ENCODE measurements at places on chromosomes 4 and X.

GRCh38 chrX:129549124-129549523, 9.1 kb downstream of the OCRL start:
- no peak for DNase-seq

DNA sequence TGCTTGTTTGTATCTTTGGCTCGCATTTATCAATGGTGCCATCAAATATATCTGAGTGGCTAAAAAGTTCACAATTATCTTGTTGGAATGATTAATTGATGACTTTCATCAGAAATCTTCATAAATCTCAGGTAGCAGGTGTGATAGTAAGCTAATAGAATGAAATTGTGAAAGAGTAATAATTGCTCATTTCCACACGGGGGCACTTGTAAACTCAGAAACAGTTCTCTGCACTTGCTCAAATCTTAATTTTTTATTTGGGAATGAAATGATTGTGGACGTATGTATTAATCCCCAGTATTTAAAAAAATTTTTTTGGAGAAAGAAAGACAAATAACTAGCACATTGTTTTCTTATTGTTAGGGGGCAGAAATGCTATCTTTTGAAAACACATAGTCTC, 132.8 kb downstream of the DTHD1 start:
- no peak for DNase-seq

- no peak for DNase-seq
These were observed 122.4 kb upstream of the ETNPPL start for GRCh38 chr4:108885211-108885610.

GRCh38 chr4:40702137-40702799, 47.5 kb upstream of the NSUN7 start:
- no peak for DNase-seq

- DNase-seq = no peak
These were observed 135.6 kb upstream of the CXXC4 start for GRCh38 chr4:104630272-104630671.

- no peak for DNase-seq
These were observed 35.8 kb downstream of the GPM6A start for GRCh38 chr4:175776217-175776616.

- DNase-seq = no peak
These were observed 85.2 kb downstream of the COX18 start for GRCh38 chr4:72984351-72984750.

DNA sequence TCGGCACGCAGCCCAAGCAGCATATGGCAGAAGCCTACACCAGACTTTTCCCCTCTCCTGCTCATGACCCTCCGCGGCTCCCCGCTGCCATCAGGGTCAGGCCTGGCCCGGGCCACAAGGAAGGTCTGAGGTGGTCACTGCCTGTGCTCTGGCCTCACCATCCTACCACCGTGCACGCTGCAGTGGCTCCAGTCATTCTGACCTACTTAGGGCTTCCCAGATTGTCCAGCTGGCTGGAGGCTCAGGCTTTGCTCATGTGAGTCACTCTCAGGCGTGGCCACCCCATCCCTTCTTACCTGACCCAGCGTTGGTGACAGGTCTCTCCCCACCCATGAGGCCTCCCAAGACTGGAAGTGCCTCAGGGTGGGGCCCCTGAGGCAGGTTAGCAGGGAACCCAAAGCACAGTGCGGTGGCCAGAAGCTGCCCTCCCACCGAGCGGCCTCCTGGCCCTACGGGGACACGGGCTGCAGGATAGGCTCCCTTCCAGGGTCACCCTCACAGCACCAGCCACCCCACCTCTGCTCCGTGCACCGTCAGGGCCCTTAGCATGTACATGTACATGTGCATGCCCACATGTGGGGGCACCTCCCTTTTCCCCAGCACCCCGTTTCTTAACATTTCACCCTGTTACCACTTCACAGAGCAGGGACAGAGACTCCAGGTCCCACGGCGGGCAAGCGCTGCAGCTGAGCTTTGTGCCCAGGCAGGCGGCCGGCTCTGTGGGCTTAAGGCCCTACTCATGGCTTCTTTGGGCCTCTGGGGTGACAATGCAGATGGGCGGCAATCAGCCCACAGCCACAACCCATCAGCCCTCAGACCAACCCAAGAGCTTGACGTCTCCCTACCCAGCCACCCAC, 2.2 kb downstream of the TREX2 start:
- DNase-seq = no peak

DNA sequence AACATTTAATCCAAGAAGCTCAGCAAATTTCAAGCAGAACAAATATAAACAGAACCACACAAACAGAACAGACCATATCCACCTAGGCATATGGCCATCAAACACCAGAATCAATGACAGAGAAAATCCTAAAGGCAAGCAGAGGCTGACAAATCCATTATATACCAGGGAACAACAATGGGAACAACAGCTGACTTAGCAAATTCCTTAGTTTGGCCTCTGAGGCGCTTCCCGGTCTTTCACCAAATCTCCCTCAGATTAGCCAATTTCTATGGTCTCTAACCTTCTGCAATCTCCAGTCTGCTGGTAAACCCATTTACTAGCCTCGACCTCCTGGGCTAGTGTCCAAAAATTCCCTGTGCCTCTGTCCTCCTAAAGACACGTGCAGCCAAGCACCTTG, 59.2 kb downstream of the GPR143 start:
- DNase-seq = no peak

DNA sequence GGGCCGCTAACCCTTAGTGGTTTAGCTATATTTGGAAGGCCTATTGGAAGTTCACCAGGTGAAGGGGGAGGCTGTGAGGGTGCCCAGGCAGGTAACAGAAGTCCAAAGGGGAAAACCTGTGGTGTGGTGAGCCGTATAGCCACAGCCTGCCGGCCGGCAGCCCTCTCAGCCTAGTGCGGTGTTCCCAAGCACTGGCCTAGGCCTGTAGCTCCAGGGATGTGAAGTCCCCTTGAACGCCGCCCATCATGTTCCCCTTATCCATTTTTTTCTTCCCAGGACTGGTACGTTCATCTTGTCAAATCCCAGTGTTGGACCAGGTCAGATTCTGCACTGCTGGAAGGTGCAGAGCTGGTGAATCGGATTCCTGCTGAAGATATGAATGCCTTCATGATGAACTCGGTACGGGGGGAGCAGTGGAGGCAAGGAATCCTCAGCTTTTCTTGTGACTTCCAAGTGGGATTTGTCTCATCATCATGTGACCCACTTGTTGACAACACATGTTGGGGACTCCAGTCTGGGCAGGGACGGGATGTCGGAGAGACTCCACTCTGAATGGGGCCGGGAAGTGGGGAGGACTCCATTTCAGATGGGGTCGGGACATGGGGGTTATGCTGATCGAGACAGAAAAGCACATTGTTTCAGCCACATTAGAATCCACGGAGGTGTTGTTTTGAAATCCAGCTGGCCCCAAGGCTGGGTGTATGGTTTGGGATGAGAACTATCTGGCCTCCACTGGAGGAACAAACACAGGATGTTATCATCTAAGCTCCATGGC, 39.2 kb upstream of the MSANTD1 start:
- no peak for DNase-seq

GRCh38 chrX:135437867-135438733, 16.4 kb downstream of the SMIM10L2A start:
- DNase-seq = no peak

DNA sequence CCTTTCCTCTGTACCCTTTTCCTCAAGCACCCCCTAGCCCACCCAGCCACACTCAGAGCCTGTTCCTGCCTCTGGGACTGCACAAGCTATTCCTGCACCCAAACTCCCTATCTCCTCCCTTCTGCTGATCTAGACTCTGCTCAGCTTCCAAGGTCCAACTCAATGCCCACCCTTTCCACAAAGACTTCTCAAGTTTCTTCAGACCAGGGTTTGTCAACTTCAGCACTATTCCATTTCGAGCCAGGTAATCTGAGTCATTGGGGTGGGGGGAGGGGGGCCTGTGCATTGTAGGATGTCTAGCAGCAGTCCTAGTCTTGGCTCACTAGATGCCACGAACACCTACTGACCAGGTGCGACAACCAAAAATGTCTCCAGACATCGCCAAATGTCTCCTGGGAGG, 37.3 kb downstream of the PHKA2 start:
- no peak for DNase-seq

DNA sequence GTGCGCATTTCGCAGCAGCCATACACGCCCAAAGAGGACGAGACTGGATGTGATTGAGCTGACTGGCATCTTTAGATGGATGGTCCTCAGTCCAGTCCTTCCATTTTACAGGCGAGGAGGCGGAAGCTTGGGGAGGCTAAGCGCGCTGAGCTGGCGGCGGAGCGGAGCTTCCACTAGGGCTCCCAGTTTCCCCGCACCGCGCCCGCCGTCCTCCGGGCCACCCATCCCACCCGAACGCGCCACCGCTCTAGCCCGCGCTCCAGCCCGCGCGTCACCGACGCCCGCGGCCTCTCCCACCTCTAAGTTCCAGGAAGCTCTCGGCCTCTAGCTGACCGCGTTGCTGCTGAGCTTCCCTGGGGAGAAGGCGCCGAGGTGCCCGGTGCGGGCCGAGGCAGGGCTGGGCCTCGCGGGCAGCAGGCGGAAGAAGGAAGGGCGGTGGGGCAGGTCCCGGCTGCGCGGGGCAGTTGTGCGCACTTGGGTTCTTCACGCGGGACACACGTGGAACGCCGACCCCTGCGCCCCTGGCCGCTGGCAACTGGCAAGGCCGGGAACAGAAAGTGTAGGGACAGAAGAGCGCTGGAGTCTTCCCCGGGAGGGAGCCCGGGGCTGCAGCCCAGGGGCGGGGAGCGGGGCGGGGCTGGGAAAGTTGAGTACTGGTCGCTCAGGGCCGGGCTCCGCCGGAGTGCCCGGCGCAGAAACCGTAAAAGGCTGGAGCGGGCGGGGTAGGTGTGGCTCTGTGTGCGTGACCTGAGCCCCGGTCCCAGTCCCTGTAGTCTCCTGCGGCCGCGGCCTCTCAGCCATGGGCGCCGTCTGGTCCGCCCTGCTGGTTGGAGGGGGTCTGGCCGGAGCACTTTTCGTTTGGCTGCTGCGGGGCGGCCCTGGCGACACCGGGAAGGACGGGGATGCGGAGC, at the start of gene STBD1:
TSS of gene STBD1 (plus strand) at position 763 of the 911 bp plus-strand sequence. CDS start at position 800, 37 bp downstream.
- DNase-seq = no peak

- peak; percentile 38 for DNase-seq
These were observed 71.7 kb upstream of the HGFAC start for GRCh38 chr4:3369781-3370674.

DNA sequence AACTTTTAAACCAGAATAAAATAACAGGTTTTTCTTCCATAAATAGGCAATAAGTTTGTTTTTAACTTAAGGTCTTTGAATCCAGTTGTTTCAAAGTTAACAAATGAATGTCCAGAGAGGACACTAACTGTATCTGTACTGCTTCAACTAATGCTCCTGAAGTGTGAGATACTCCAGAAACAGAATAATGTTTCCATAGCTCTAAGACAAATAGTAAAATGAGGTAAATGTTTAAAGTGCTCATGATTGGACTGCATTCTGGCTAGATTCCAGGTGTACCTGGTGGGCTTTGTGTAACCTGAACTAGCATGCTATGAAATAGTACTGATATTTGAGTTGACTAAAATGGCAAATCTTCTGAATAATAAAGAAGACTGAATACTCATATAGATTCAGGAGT, 51.7 kb downstream of the METTL14 start:
- DNase-seq = no peak

- DNase-seq = no peak
These were observed 120.3 kb downstream of the CHRNA9 start for GRCh38 chr4:40455340-40455902.

DNA sequence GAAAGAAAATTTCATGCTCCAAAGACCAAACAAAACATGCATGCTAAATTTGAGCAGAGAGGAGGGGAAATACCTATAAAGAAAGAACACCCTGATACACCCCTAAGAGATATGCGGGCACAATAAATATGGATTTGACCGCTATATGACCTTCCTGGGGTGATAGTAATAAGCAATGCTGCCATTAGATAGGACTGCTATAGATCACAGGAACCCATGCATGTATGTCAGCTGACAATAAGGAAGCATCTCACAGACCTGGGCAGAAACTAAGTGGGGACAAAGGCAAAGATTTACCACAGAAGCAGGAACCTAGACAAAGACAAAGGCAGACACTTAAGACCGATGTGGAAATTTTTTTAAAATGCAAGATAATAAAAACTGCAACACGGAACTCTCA, 21.3 kb downstream of the ZNF721 start:
- DNase-seq = no peak

- no peak for DNase-seq
These were observed 23.5 kb downstream of the UVSSA start for GRCh38 chr4:1370321-1371124.

DNA sequence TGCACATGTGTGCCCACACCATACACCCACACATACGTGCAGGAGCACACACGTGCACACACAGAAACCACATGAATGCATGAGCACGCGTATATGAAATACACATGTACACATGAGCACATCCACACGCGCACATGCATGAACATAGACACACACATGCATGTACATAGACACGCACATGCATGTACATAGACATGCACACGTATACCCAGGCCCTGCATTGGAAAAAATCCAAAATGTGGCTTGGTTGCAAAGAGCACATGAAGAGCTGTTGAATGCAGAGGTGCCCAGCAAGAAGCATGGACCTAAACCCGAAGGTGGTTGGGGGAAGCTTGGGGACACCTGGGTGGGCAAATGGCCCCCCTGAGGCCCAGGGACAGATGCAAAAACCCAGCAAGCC, 18.5 kb downstream of the CD99 start:
- DNase-seq = no peak

DNA sequence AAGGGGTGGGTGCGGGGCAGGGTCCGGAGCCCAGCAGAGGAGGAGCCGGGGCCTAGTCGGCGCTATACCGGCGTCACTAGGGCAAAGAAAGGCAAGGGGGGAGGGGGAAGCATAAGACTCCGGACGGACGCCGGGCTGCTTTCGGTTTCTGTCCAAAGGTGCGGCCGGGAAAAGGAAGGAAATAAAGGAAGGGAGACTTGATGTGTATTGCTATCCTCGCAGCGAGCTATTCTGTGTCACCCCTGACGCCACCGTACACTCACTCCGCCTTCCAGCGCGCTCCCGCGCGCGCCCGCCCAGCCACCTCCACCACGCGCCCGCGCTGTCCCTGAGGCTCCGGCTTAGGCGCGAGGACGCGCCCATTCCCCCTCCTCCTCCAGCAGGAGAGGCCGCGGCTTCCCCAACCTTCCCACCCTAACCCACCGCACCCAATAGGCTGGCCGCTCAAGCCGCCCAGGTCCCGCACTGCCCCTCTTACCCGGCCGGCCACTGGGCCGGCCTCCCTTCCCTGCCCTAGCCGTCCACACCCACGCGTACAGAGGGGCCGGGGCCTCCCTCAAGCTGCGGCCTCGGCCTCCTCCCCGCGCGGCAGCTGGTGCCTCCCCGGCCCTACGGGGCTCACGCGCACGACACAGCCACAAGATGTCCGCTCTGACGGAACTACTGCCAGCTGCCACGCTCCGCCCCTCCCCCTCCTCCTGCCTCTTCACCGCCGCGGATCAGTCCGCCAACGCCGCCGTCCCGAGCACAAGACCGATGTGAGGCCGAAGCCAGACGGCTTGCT, at the start of gene UBE2D3:
TSS of gene UBE2D3 (minus strand) at position 662 of the 784 bp plus-strand sequence. CDS start 1,043 bp downstream, outside the sequence.
- peak; percentile 93 for DNase-seq

Measured in stimulated activated CD4-positive, alpha-beta T cell treated with anti-CD3 and anti-CD28 coated beads, TNF-alpha, amount 100 ng/mL, for 24 hours (primary cell).